Foreskin fibroblast (primary cell): ENCODE measurements at places on chromosomes 6 and 20.
A peak's percentile ranks its signal among the peaks of the same experiment; 100 is the strongest.

DNA sequence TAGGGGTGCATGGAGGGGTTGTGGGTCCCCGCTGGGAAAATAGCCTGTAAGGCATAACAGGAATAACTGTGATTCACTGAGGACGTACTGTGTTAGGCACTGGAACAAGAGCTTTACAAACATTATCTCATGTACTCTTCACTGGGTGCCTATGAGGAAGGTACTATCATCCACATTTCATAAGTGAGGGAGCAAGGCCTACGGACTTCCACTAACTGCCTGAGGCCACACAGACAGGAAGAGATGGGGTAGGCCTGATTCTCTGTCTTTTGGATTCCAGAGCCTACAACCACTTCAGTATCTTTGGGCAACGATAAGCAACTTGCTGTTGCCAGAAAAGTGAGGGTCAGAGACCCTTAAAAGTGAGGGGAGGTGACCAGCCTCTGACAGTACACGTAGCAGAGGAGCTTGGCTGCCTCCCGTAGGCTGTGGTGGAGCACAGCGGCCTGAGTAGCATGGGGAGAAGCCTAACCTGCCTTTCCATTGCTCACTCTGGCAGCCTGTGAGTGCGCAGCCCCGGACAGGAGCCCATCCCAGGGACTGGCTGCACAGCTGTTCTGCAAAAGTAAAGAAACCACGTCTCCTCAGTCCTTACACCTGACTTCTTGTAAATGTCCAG is 30.4 kb downstream of the PSMB1 start:
- DNase-seq = no peak

DNA sequence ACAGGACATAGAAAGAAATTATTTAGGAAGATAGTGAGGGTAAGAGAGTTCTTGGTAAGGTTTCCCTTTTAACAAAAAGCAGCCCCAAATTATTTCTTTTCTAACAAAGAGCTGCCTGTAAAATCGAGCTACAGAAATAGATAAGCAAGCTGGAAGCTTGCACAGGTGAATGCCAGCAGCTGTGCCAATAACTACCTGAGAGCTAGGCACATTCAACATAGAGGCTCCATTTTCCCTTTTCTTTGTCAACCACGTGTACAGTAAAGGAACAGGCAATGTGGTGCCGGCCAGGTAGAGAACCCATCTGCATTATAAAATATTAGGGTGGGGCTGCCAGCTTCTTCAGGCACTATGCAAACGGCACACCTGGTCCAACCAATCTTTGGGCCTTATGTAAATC is 341.6 kb upstream of the JAG1 start:
- no peak for DNase-seq

DNA sequence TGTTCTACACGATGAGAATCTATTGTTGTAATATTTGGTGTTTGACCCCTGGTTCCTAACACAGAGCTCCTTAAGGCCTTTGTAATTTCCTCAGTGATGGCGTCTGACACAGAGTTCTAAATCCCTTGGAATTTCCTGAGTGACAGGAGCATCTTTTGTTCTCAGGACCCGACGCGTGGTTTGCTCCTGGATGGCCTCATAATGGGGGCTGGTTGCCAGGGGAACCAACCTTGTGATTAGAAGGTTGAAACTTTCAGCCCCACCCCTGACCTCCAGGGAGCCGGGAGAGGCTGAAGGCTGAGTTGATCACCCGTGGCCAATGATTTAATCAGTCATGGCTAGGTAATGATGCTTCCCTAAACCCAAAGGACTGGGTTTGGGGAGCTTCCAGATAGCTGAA is 20.5 kb upstream of the ZNF133 start:
- DNase-seq = no peak

DNA sequence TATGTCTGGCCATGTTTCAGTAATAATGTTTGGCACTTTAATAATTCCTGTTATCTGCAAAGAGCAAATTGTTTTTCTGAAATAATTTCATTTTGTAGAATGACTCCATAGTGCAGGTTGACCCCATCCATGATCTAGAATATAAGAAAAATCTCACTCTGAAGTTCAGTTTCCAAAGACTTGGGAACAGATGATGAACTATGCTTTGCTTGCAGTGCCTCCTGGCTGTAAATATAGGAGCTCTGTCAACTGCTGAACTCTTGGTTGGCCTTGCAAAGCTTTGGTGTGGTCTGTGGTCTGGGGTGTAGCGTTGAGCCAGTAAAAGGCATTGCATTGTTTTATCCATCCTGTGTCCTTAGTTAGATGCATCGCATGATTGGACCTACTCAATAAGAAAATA is 104.0 kb downstream of the PLCB4 start:
- DNase-seq = peak; percentile 2

GRCh38 chr6:4687989-4688947 is 87.9 kb upstream of the CDYL start:
- DNase-seq = peak; percentile 73

DNA sequence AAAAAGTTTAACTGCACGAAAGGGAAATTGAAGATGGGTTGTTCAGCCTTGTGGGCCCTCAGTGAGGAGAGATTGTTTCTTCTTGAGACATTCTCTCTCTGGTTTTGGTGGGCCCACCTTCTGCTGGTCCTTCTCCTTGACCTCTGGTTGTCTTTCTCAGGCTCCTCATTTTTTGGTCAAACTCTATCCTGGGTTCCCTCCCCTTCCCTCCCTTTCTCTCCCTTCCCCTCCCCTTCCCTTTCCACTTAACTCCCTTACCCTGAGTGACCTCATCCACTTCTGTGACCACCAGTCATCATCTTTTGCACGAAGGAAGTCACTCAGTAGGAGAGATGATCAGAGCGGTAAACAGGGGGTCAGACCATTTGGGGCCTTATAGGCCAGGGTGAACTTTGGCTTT is 71.5 kb upstream of the RALY start:
- no peak for DNase-seq
